ENCODE measurements at places on chromosomes 2 and 18.

GRCh38 chr2:241285596-241285995, 29.9 kb downstream of the HDLBP start:
- no peak for DNase-seq

DNA sequence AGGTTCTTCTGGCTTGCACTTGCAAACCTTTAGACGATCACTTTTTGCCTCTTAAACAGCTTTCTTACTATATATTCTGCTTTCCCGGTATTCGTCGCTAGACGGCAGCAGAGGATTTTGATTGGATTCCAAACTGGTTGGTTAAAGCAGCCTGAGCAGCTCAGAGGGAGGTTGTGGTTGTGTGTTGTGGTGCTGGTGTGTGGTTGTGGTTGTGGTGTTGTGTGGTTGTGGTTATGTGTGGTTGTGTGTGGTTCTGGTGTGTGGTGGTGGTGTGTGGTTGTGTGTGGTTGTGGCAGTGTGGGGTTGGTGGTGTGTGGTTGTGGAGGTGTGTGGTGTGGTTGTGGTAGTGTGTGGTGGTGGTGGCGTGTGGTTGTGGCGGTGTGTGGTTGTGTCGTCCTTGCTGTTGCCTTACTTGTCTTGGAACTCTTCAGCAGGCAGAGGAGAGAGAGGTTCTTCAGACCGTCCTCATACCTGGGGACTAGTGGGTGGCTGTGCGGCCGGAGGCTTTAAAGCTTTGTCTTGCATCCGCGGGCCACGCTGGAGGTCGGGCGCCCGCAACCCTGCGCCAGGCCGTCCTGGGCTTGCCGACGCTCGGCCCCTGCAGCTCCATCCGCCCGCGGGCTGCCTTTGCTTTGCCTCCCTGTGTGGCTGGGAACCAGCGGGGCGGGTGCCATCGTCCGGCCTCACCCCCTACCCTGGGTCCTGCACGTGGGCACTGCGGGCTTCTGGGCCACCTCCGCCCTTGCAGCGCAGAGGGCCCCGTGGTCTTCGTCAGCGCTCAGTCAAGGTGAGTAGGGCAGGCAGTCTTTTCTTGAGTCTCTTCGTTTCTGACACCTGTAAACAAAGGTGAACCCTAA, 190.8 kb downstream of the ARHGAP28 start:
- peak; percentile 65 for DNase-seq

DNA sequence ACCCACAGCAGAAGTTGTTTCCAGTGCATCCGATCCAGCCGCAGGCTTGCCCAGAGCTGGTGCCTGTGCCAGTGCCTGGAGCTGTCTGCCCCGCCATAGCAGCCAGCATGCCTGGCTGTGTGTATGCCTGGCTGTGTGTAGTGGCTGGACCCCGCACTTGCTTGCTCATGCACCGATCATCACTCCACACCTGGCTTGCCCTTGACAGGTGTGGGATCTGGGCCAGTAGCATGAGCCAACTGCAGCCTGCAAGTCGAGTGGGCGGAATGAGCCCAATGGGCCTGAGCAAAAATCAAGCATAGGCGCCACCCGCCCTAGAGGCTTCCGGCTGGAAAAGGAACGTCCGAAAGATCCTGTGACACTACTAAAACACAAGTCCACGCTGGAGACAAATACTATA, 74.5 kb downstream of the EPB41L3 start:
- DNase-seq: no peak

- DNase-seq: no peak
These were observed 17.1 kb downstream of the PSD4 start for GRCh38 chr2:113190871-113191270.

- no peak for DNase-seq
These were observed 72.0 kb downstream of the INPP5D start for GRCh38 chr2:233131936-233132720.

GRCh38 chr2:238974501-238975166, 126.7 kb downstream of the TWIST2 start:
- peak; percentile 89 for DNase-seq

DNA sequence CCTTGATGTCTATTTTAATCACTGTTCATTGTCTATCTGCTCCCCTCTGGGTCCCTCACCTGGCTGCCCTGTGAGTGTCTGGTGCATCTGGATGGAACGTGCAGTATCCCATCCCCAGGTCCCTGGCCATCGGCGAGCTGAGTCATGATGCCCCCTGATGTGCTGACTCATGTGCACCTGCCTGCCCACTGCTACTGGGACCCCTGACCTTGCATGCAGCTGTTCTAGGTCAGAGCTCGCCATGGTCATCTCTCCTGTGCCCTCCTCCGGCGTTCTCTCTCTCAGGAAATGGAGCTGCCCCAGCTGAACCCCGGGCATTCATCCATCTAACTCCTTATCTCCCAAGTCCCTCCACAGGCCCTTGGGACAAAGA, 516.2 kb upstream of the HS6ST1 start:
- DNase-seq: no peak

DNA sequence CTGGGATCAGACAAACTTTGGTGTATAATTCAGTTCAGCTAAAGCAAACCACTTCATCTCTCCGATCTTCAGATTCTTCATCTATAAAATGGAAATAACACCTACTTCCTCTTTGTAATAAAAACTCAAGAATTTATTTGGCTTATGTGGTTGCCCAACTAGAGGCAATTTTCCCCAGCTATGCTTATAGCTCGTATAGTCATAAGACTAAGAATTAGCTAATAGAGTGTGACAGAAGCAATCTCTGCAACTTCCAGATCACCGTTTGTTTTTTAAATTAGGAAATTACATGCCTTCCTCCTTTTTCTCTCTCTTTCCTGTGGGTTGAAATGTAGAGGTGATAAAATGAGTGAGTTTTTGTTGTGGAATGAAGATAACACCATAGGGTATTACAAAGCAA, 35.3 kb upstream of the KCNF1 start:
- no peak for DNase-seq

- peak; percentile 59 for DNase-seq
These were observed 83.7 kb downstream of the EN1 start for GRCh38 chr2:118763797-118764196.

DNA sequence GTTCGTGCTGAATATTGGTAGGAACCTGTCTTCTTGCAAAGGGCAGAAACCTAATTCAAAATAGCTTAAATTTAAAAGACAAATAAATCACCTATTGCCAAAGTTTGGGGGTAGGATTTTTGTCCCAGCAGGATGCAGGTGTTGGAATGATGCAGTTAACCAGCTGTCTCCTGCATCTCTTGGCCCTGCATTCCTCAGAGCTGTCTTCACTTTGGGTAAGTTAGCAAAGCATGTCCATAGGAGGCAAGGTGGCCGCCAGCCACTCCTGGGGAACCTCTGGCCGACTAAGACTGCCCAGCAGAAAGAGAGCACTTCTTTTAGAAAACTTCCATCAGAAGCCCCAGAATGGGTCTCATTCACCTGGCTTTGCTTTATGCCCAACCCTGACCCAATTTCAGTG, 20.5 kb upstream of the NYAP2 start:
- no peak for DNase-seq

GRCh38 chr18:13427354-13427753, 208.8 kb downstream of the LDLRAD4 start:
- DNase-seq: no peak

GRCh38 chr18:25190472-25190871, 161.5 kb downstream of the ZNF521 start:
- DNase-seq: no peak

GRCh38 chr2:6526093-6526824, 339.4 kb downstream of the CMPK2 start:
- no peak for DNase-seq

DNA sequence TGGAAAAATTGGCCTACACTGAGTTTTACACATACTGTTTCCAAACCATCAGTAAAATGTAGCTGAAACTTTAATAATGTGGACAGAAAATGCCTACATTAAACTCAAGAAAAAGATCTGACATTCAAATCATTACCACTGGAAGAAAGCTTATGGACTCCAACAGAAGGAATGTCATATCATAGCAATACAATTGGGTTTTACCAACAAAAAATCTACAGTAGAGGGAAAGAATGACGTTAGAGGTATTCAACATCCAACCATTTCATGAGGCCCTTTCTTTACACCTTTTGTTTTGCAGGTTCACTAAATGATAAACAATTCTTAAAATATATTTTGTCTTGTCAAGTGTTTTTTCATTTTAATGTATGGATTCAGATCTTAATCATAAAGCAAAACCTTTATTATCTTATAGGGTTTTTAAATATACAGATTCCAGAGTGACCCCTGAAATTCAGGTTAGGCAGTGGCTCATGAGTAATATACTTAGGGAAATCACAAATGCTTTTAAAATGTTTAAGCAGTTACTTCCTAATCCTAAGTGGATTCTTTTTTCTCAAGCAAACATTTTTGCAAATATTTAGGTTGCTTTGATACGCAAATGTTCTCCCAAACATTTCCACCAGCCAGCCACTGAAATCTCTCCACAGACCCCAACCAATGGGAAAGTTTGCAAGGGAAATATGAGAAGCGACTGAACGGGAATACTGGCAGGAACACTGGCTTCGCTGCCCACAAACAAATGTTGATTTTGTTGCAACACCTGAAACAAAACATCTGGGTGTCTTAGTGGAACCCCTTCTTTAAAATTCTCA, 168.7 kb downstream of the TCF4 start:
- peak; percentile 54 for DNase-seq

DNA sequence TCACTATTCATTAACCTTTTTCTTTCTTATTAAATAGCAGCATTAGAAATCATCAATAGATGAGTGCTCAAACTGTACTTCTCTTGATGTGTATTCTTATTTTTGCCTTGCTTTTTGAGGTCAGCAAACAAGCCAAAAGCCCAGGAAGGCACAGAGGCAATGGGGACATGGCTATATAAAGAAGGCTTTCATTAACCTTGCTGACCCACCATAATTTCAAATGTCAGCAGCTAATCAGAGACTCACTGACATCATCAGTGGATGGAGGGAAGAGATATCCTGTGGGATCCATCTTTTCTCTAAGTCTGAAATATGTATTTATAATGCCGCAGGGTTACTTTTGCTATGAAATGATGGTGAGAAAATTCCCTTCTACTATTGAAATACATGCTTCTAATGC, 1162.8 kb upstream of the ACVR2A start:
- DNase-seq: no peak

GRCh38 chr2:68762665-68763064, 28.1 kb downstream of the ARHGAP25 start:
- no peak for DNase-seq

DNA sequence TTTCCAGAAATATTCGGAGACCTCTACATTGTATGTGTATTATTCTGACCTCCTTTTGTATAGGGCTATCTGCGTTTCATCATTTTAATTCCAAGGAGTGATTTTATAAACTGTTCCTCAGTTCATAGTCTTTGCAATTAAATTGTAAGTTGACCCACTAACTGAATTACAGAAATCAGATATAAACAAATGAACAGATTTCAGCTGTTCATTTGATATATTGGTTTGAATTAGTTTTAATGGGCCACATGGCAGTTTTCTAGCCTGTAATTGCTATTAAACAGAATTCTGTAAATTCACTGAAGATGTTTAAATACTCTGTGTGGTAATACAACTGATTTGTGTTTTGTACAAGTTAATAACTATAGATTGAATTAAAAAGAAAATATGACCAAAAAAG, 346.4 kb upstream of the VWC2L start:
- no peak for DNase-seq

DNA sequence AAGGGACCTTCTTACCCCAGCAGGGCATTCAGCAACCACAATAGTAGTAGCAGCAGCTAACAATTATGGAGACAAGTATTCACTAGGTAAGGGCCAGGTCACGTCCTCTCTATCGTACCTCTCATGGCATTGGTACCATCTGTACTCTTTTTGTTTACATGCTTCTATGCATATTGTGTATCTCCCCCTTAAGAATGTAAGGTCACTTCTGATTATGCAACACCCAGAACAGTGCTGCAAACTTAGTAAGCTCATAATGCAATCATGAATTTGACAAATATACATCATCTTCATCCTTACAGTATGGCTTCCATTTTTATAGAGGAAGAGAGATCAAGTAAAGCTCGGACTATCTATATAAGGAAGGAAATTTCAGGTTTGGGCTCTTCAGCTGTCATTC, 46.1 kb downstream of the SPRED2 start:
- no peak for DNase-seq

- DNase-seq: no peak
These were observed 24.4 kb upstream of the TUBB6 start for GRCh38 chr18:12283666-12284065.

All from fibroblast of skin of right quadriceps (primary cell).